ENCODE measurements at places on chromosomes 16 and 17.

GRCh38 chr17:41773190-41773588 is 13.3 kb downstream of the JUP start:
- DNase-seq: no peak

DNA sequence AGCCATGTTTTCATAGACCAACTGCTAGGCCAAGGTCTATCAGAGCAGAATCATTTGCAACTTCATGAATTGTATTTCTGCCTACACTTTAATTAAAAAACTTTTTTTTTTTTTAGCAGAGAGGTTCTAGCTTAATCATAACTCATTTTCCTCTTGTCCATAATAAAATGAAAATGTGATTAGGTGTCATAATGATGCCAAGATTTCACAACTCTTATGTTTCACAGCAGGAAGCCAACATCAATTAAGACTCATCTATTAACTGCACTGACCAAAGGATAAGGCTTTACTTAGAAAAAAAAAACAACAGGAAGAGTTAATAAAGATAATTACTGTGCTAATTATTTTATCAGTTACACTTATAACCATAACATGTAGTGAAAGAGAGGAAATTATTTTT is 18.9 kb upstream of the RNF43 start:
- no peak for DNase-seq

DNA sequence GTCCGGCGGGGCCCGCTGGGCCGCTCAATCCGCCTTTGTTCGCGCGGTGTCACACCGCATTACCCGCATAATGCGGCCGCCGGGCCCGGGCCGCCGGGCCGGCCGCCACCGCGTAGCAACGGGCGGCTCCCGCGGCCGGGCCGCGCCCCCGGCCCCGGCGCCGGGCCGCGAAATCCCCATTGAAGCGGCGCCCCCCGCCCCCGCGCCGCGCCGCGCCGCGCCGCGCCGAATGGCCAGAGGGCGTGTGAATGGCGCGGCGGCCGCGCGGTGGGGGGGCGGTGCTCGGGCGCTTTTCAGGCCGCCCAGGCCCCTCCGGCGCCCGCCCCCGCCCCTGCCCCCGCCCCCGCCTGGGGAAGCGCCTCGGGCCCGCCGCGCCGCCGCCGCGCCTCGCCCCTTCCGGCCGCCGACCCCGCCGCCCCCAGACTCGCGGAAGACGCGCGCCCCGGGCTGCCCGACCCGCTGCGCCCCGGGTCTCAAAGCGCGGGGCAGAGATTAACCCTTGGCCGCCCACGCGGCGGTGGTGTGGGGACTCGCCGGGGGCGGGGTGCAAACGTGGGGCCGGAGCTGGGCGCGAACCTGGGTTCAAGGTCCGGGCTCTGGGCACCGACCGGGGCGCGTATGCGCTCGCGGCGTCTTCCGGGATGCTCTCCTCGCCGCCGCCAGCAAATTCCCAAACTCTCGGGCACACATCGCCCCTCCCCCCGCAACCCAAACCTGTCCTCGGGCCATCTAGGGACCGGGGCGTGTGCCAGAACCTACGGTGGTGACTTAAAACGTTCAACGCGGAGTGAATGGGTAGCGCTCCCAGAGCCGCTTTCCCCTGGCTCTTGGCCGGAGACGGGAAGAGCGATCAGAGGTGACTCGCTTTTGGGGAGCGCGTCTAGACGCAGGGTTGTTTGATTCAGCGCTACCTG is 46.7 kb downstream of the WNT3 start:
- DNase-seq: no peak

DNA sequence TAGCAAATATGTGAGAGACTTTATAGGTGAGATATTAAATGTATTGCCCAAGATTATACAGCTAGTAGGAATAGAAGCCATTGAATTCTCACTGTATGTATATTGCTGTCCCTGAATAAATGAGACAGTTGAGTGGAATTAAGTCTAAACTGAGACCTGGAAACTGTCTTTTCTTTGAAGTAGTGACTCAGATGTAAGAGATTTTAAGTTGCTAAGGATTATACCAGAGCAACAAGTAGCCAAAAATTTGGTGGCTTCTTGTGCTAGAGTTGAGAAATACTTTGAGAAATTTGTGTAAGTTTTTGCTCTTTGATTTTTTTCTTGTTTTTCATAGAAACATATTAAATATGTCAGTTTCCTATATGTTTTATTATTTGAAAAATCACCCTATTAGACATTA is 58.7 kb downstream of the TANC2 start:
- no peak for DNase-seq

DNA sequence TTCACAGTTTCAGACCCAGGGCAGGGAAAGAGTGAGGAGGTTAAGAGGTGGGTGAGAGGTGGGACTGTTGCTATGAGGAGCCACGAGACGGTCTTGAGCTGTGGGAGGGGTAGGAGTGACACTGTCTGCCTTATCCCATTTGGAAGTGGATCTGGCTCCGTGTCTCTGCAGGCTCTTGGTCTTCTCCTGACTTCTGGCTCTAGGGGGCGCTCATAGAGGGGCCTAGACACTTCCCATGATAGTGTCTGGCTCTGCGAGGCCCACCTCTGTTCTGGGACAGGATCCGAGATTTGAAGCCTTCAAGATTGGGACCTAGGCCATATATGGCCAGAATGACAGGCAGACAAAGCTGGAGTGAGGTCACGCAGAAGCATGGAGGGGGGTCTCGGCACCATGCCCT is 204.5 kb downstream of the GSG1L start:
- DNase-seq: no peak

GRCh38 chr16:167122-167690 is 1.4 kb downstream of the HBM start:
- no peak for DNase-seq

DNA sequence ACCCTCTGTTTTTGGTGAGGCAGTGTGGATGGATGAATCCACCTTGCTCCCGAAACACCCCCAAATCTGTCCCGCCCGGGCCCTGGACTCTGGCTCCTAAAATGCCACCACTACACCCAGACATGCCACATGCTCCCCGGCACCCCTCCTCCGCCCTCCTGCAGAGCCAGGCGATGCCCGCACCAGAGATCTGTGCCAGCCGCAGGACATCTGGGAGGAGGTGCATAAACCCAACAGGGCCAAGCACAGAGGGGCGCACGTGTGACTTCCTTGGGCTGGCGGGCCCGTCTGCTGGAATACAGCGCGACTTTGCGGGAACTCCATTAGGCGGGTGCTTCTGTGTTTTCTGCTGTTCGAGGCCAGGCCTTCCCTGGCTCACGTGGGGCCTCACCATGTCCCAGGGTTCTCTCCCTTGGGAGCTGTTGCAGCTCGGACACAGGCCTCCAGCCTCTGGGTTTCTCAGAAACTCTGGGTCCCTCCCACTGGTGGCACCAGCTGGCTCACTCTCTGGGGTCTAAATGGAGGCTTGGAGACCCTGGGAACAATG is 14.1 kb upstream of the ACSF3 start:
- no peak for DNase-seq

DNA sequence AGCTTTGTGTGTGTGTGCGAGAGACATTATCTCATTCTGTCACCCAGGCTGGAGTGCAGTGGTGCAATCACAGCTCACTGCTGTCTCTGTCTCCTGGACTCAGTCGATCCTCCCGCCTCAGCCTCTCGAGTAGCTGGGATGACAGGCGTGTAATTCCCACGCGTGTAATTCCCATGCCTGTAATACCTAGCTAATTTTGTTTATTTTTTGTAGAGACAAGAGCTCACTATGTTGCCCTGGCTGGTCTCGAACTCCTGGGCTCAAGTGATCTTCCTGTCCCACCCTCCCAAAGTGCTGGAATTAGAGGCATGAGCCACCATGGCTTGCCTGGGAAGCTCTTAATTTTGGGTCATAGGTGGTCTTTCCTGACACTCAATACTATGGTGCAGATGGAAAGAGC is 205.3 kb upstream of the TNRC6C start:
- no peak for DNase-seq

GRCh38 chr17:71402007-71402406 is 718.8 kb upstream of the SOX9 start:
- no peak for DNase-seq

DNA sequence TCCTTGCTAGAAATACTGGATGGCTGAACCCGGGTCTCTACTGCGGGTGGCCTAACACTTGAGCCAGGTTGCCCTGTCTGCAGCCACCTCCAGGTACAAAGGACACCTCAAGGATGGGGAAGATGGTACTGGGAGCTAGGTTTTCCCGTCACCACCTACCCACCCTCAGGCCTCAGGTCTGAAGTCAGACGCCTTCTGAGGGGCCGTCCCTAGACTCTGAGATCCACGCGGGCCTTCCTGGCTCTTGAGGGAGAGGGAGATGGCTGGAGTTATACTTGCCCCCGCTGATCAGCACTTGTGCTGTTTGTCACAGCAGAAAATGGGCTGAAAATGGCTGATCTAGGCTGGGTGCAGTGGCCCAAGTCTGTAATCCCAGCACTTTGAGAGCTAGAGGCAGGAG is 10.6 kb downstream of the TRPV3 start:
- DNase-seq: no peak

GRCh38 chr16:369275-369865 is 968 bp downstream of the MRPL28 start:
- DNase-seq: no peak

Measured in stimulated activated CD4-positive, alpha-beta T cell treated with anti-CD3 and anti-CD28 coated beads, Interleukin-15, amount 100 ng/mL, for 1 hour (primary cell).